ENCODE measurements at places on chromosomes 7 and 10.

DNA sequence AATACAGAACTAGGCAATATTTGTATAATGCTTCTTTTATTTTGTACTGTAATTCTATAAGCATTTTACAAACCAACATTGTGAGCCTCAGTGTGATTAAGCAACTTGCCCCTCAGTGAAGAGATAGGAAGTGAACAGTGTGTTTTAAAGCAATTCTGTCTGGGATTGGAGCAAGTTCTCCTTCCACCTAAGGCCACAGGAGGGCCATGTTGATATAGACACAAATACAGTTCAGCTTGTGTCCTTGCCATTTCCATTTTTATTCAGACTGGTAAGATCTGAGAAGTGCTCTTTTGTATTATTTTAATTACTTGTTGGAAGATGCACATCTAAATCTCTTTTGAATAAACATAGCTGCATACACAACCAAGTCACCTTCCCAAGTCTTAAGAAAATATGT lies 416.3 kb upstream of the COBL start:
- no peak for DNase-seq

DNA sequence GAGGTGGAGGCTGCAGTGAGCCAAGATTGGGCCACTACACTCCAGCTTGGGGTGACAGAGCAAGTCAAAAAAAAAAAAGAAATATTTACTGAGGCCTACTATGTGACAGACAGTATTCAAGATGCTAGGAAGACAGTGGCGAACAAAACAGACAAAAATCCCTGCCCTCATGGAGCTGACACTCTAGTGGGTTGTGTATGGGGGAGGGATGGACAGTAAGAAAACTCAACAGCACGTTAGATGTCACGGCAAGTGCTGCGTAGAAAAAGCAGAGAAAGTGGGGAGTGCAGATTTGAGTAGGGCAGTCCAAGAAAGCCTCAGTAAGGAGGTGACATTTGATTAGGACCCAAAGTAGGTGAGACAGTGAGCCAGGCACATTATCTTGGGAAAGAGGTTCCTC lies 10.1 kb downstream of the CAMK2G start:
- DNase-seq: no peak

GRCh38 chr7:139937715-139938114 lies 108.7 kb downstream of the TBXAS1 start:
- DNase-seq: peak; percentile 32

DNA sequence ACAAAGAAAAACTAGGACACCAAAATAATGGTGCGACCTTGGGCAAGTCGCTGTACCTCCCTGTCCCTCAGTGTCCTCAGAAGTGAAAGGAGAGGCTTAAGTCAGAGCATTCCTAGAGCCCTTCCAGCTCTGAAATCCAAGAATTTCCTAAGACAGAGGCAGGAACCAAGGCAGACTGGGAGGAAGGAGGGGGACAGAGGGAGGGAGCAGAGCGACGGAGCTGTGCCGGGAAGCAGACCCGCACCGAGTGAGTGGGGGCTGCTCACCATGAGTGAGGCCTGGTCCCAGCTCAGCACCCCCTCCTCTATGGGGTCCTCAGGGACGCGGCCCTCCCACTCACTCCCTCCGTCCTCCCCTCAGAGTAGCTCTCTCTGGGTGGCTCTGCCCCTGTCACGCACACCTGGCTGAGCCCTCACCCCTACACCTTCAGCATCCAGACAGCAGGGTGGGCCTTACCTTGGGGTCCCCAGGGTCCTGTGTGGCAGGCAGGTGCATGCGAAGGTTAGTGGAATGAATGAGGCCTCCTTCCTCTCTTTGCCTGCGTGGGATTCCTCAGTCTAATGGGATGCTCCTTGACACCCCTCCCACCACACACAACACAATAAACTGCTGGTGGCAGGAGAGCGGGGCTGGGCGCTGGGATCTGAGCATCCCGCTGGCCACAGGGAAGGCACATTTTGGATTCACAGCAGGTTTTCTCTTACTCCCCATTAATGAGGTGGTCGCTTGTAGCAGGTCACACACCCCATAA lies 4.6 kb upstream of the SMARCD3 start:
- no peak for DNase-seq

DNA sequence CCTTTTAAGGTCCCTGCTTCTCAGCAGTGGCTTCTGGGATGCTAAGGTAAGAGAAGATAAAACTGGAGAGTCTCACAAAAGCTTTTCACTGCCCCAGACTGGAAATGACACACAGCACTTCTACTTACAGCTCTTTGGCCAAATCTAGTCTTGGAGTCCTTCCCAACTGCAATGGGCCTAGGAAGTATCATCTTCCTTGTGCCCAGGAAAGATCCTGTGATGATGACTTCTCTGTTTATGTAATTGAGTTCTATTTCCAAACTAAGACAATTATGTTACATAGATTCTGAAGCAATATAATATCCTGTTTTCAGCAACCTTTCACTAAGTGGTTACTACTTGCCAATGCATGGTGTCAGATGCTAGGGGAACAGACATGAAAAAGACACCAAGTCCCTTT lies 234.1 kb downstream of the PTEN start:
- DNase-seq: no peak

DNA sequence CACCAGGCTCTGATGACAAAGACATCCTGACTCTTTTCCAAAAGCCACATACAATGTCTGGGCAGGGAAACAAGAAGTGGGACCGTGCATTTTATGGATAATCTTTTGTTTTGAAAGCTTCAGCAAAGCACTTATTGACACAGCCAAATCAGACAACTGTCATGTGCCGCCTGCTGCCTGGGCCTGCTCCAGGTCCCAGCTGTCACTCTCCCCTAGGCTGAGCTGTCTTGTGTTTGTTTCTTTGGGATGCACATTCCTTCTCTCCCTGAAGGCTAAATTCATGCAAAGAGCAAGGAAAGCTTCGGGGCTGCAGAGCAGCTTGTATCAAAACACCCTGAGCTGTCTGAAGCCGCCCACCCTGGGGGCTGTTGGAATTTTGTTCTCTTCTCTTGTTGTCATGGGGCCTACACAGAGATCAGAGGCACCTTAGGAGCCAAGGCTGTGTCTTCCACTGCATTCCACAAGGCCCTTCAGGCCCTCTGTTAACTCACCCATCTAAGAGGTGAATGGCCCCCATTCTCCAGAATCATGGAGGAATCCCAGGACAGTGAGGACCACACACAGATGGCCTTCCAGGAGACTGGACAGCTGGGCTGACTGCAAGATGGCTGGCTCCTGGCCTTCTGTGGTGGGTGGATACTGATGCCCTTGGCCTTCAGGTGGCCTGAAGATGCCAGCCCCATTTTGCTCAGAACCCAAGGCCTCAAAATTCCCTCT lies 17.8 kb upstream of the SLC18A2 start:
- DNase-seq: no peak

- no peak for DNase-seq
Observed at GRCh38 chr10:14009371-14010100, 321.2 kb downstream of the FRMD4A start.

- no peak for DNase-seq
Observed at GRCh38 chr7:44772867-44773266, 23.6 kb upstream of the PPIA start.

DNA sequence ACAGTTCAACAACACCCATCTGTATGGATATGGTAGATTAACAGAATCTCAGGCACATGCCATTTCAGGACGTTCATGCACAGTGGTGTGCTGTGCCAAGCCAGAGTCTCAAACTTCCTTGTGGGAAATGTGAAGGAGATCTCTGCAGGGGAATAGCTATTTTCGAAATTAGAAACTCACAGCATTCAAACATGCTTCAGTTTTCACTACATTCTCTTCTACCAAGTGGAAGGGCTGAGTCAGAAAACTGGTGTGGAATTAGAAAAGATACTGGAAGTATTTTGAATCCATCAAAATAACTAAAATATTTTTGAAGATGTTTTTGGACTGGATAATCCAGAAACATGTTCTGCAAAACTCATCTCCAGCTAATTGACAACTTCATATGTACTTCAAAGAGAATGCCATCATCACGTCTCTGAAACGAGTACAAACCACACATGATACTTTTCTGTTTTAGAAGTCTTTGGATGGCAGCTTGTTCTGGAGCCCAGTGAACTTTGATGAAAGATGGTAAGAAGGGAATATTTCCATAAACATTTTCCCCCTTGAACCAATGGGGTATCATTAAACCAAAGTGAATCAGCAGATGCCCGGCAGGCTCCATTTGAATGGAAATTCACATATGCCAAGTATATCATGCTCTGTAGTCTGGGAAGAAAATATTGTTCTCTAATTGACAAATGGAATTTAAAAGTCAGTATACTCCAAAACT lies 616.3 kb upstream of the IGFBP3 start:
- no peak for DNase-seq

- peak; percentile 69 for DNase-seq
Observed at GRCh38 chr10:102814873-102815661, 22.1 kb downstream of the CYP17A1 start.

- no peak for DNase-seq
Observed at GRCh38 chr10:127092916-127093315, 103.5 kb downstream of the INSYN2A start.

DNA sequence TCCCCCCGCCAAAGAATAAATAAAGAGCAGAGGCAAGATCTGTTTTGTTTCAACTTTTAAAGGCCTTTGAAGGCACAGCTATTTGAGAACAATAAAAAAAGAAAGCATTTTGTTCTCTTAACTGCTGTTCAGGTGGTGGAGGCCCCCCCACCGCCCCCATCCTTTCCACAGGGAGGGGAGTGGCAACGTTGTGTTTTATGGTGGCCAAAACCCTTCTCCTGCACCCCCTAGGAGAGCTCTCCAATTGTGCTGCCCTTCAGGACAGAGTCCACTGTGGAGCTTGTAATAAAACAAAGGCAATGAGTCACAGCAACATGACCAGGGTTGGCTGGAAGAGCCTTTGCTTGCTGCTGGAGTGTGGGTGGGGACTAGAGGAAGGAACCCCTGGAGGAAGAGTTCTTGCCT lies 987.9 kb downstream of the KCNMA1 start:
- no peak for DNase-seq

- DNase-seq: peak; percentile 50
Observed at GRCh38 chr10:74824900-74825370, 1.5 kb upstream of the KAT6B start.

GRCh38 chr7:44259547-44260457 lies 59.0 kb downstream of the YKT6 start:
- DNase-seq: peak; percentile 93

DNA sequence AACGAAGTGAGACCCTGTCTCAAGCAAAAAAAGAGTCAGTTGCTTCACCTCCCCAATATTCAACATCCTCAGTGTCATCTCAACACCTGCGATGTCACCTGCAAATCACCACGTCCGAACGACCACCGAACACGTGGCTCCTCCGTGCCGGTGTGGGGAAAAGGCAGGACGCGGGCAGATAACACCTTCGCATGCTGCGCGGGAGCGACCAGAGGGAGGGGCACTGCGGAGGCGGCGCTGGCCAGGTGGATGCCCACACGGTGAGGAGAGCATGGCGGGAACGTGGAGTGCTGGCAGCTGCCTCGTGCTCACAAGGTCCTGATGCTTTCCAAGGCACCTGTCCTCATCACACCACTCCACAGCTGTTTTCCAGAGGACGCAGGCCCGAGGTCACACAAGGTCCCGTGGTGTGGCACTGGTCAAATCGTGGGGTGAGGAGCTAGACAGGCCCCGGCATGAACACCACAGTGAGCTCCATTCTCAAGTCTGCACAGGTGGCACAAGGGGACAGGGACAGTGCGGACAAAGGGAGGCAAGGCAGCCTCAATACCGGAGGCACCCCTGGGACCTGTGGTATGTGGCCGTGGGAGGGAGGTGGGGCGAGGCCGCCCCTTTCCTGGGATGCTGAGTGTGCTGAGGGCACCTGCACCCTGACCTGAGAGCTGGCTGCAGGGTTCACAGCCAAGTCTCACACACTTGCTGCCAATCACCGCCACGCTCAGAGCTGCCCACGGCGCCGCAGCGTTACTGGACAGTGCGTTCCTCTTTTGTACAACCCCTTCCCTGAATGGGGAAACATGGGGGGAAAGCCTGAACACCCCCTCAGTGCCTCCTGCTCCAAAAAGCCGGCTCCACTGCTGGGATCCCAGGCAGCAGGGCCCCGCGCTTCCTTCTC lies 13.0 kb downstream of the TUBGCP2 start:
- DNase-seq: no peak

Measured in adrenal gland (tissue), 19 donors.